NCI-H1694 (cell line): ENCODE measurements at places on chromosomes 13 and 19.

GRCh38 chr13:94952787-94953186 lies 240.4 kb upstream of the SOX21 start:
- DNase-seq: no peak

GRCh38 chr19:7677669-7678311 lies 900 bp downstream of the MCEMP1 start:
- no peak for DNase-seq

GRCh38 chr13:73935991-73936390 lies 198.2 kb downstream of the KLF12 start:
- no peak for DNase-seq

DNA sequence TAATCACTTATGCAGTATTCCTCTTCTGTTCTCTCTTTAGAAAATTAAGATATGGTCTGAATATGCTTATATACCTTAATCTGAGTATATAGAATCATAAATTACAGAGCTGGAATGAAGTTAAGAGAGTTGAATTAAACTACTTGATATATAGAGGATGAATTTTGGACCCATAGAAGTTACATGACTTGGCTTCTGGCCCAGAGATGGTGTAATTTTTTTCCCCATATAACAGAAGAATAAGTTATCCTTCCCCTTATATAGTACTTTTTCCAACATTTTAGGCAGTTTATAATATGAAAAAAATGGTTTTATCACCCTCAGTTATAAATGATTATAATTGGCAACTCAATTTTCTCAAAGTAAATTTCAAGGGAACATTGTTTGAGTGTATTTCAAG lies 616.3 kb downstream of the TBC1D4 start:
- DNase-seq: no peak

DNA sequence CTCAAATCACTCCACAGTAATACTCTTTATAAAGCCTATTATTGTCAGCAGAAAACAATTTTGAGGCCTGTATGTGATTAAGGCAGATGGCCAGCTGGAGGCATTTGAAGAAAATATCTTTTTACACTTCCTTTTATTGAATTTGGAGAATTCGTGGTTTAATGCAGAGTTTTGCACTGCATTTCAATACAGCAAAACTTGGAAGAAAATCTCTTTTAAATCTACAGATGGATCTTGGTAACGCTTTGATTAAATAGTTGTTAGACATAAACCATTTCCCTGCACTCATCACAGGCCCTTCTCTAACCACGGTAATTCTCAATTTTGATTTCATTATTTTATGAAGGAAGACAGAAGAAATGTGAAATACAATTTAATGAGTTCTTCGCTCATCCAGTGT lies 185.7 kb downstream of the RFC3 start:
- DNase-seq: no peak

DNA sequence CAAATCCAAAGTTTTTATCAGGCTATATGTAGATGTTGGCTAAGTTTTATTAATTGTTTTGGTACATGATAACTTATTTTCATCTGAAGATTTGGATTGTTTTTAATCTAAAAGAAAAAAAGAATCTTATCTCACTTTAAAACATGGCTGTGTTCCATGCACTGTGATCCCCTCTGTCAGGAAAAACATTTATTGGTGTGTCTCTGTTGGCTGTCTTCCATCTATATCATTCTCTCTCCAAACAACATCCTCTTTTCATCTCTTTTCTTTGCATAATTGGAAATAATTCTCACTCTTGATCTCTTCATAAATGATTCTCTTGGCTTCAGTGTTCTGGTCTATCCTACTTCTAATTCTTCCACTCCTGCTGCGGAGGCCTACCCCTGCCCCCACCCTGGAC lies 4.2 kb downstream of the NALCN start:
- no peak for DNase-seq

- DNase-seq: no peak
Measured at GRCh38 chr19:313169-313987, 22.2 kb upstream of the PLPP2 start.

DNA sequence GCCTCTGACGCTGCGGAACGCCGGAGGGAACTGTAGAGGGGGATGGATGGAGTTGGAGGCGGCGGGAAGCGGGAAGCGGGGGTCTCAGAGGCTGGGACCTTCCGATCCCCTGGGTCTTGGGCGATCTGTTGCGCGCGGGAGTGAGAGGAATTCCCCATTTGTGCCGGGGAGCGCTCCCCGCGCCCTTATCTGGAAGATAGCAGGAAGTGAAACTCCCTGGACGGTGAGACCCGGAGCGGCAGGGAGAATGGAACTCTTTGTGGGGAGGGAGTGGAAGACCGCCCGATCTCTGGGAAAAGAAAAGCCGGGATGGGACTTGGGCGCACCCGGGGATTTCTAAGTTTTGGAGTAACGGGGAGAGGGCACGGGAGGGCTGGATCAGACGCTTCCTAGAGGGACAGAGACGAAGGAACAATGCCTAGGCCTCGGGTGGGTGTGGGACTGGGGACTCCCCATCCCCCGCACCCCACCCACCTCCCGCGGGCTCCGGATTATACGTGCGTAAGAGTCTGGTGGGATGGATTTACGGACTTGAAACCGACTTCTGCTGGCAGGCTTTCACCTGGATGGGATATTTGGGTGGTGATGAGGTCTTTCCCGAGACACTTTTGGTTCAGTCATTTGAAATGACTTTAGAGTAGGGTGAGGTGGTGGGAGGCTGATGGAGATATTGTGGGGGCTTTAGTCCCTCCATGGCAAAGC lies 495 bp downstream of the LSR start:
- no peak for DNase-seq

GRCh38 chr13:81116461-81117282 lies 775.7 kb upstream of the SPRY2 start:
- no peak for DNase-seq

DNA sequence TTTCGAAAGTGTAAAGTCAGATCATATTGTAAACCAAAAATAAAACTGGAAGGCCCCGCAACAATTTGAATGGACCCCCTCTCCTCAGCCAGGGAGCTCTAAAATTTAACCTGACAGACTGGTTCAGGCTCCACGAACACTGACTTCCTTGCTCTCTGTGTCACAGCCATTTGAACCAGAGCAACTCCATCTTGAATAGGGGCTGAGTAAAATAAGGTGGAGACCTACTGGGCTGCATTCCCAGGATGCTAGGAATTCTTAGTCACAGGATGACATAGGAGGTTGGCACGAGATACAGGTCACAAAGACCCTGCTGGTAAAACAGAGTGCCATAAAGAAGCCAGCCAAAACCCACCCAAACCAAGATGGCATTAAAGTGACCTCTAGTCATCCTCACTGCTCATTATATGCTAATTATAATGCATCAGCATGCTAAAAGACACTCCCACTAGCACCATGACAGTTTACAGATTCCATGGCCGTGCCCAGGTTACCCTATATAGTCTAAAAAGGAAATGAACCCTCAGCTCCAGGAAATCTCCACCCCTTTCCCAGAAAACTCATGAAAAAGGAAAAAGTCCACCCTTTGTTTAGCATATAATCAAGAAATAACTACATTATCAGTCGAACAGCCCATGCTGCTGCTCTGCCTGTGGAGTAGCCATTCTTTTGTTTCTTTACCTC lies 43.1 kb downstream of the RFXAP start:
- DNase-seq: no peak

DNA sequence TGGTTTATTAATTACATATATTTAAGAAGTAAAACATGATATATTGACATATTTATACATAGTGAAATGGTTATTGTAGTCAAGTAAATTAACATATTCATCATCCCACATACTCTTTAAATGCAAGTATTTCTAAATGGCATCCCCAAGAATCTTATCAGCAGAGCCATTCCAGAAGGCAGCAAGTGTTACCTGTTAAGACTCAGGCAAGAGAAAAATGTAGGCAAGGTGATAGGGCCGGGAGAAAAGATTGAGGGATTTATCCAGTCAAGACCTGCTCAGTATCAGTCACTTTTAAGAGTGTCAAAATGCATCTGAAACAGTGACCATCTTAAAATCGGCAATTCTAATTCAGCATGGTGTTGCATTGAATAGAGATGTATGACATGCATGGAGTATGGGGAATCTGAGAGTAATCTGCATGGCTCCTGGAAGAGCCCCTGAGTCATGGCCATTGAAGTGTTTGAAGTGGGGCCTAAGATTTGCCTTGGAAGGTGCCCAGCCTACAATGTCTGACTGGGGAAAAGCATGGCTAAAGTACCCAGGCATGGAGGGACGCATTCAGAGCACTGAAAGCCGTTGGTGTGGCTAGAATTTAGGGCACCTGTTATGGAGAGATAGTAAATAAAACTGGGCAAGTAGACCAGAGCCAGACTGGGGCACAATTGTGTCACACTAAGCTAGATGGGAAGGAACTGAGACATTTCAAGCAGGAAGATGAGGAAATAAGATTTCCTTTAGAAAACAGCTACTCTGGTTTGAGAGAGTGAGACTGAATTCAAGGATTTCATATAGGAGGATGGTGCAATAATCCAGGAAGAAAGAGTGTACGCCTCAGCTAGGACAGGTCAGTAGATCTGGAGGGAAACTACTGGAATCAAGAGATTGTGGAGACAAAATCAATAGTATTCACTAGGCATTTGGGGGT lies 25.0 kb upstream of the C1QTNF9B start:
- no peak for DNase-seq

GRCh38 chr13:70844391-70845108 lies 736.3 kb upstream of the KLHL1 start:
- DNase-seq: no peak

DNA sequence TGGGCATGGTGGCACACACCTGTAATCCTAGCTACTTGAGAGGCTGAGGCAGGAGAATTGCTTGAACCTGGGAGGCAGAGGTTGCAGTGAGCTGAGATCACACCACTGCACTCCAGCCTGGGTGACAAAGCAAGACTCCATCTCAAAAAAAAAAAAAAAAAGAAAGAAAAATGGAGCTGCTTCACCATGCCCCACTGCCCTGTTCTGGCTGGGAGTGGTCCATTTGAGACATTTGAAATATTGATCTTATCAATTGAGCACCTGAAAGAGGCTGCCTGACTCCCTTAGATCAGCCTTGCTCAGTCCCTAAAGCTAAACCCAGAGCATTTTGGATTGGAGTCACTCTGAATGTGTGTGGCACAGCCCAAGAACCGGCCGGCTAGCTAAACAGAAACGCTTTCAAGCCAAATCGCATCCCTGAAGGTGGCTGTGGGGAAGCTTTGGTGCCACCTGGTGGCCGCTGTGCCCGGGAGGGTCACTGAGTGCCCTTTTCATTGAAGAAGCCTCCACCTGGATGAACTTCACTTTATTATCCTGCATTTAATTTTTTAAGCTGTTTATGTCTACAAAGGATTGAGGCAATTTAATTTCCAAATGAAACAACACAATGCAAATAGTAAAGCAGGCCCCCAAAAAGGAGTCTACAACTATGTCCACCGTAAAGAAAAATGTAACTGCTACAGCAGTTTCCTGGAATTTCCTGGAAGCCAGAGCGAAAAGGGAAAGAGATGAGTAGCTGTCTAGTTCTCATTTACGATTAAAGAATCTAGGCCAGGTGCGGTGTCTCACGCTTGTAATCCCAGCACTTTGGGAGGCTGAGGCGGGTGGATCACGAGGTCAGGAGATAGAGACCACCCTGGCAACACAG lies 53.1 kb upstream of the SERPINE3 start:
- DNase-seq: peak; percentile 47
